ENCODE measurements at places on chromosomes 3 and 15.

DNA sequence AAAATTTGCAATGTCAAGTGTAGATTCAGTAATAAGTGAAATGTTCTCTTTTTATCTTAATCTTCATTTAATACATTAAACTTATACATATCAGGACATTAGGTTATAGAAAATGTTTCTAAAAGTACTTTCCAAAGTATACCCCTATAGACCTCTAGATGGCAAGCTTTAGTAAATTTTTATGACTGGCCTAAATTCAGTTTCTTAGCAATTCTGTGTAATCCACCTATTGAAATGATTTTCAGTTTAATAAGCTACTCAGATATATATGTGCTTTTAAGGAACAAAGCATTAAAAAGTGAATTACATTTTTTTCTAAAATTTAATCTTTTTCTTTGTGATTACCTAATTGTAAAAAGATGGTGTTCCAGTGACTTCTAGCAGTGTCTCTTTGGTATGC, 342.2 kb downstream of the GBE1 start:
- DNase-seq = no peak

GRCh38 chr3:185865247-185865646, 40.4 kb upstream of the IGF2BP2 start:
- no peak for DNase-seq

- peak; percentile 60 for DNase-seq
Measured at GRCh38 chr15:50145451-50145872, 26.4 kb upstream of the ATP8B4 start.

DNA sequence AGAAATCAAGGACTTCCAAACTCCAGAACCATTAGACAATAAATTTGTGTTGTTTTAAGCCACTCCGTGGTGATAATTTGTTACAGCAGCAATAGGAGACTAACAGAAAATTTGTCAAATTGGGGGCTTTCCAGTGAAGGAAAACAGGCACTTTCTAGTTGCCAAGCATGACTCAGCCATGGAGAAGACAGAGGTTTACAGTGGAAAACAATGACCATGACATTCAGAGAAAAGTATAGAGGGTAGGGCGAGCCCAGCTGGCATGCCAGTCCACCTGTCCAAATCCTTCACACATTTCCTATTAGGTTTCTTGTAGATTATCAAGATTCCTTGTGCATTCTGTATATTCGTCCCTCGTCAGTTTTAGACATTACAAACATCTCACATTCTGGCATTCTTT, 24.9 kb downstream of the SLCO2A1 start:
- no peak for DNase-seq

DNA sequence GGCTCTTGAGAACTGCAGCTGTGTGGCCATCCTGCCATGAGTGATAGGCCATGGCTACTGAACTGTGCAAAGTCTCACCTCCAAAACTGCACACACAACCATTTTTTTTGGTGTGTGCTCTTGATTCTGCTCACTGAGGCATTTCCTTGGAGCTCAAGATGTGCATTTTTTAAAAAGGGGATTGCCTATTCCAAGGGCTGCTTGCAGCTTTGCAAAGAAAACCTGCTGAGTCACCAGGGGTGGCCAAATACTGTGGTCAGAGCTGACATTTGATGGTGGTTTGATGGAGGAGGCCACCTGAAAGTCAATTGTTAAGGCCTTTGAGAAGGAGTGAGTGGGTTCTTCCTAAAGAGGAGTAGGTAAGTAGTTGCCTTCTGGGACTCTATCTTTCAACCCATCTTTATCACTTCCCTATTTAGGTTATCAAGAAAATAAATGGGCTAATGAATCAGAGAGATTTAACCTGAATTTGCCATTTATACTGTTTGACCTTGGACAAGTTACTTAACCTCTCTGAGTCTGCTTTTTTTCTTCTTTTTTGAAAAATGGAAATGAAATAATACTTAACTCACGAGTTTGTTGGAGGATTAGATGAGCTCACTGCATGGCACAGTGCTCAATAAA, 87.9 kb downstream of the CHST2 start:
- no peak for DNase-seq

GRCh38 chr3:159948429-159949144, 40.0 kb upstream of the IL12A start:
- no peak for DNase-seq

DNA sequence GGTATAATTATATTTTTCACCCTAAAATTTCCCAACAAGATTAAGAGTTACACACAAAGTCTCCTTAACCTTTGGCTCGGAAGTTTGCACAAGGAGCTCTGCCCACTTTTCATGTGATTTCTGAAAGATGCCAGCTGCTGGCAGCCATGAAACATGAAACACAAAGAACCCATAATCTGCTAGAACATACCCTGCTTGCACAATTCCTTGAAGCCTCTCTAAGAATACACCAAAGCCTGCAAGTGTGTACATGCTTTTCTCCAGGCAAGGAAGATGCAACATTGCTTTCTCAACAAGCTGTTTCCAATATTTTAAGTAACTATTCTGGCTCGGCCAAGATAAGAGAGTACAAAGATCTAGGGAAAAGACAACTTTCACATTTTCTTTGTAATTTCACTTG, 182.0 kb upstream of the WNT5A start:
- DNase-seq = no peak

GRCh38 chr3:189236352-189236751, 64.6 kb downstream of the TPRG1 start:
- DNase-seq = no peak

- peak; percentile 30 for DNase-seq
Measured at GRCh38 chr3:65597226-65597951, 441.3 kb downstream of the MAGI1 start.

DNA sequence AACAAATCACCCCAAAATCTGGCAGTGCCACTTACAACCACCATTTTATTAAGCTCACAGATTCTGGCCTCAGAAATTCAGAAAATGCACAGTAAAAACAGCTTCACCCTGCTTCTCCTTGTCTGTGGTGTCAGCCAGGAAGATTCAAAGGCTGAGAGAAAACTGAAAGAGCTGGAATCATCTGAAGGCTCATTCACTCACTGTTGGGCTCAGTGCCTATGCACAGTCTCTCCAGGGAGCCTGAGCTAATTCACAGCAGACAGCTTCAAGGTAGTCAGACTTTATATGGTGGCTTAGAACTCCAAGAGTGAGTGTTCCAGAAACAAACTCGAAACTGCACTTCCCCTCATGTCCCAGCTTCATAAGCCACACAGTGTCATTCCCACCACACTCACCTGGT, 16.5 kb upstream of the PLOD2 start:
- DNase-seq = no peak

DNA sequence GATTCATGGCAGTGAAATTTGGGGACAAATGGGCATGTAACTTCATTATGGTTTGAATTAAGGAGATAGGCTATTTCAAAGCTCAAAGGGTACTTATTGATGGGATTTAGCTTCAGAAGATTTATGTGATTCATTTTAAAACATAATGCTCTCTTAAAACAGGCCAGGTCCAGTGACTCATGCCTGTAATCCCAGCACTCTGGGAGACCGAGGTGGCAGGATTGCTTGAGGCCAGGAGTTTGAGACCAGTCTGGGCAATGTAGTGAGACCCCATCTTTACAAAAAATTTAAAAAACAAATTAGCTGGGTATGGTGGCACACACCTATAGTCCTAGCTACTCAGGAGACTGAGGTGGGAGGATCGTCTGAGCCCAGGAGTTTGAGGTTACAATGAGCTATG, 11.5 kb downstream of the THAP10 start:
- DNase-seq = no peak

Measured in D341Med (cell line).